NCI-H446 treated with DMSO at 0.1 percent for 48 hours (cell line): ENCODE measurements at places on chromosomes 4 and X.

GRCh38 chr4:7154351-7154981, 37.9 kb upstream of the SORCS2 start:
- no peak for DNase-seq

DNA sequence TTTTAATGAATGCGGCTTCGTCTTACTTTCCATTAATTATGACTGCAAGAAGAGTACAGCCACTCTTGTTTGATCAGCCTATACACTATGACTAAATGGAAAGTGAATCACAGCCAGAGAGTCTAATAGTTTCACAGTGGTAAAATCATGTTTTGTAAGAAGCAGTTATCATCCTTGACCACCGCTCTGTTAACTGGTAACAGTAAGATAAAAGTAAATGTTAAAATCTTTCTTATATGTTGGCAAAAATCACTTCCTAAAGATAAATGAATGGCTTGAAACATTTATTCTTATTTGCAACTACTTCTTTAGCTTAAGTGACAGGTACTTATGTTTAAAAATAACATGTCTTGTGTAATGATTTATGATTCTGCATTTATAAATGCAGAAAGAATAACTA, 13.2 kb downstream of the GALNT7 start:
- no peak for DNase-seq

DNA sequence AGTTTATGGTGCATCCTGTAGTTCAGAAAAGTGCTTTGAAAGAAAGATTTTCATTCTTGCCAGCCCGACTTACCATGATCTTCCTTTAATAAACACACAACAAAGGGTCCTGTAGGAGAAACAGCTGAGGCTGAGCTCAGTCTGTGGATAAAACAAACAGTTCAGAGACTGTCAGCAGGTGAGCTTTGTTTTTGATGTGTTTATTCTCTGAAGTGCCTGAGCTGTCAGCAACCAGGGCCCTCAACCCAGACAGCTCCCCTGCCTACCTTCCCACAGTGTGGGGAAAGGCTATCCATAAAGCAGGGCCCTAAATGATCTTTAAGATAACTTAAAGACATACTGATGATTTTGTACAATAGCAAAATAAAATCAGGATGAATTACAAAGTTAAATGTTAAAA, 459.2 kb upstream of the GALNT7 start:
- DNase-seq = no peak

DNA sequence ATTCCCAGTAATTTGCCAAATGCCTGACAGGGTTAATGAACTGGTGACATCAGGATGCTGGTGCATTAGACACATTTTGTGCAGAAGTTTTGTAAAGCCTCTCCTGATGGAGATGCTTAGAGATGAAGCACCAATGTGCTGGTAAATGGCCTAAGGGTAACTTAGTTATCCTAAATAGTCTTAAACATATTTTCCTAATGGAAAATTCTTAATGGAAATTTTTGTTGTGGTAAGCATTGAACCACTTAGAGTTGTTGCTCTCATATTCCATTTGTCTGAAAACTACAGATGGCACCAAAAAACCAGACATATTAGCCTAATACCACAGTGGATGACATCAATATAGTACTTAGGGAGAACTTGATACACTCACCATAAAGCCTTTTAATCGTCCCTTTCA, 154.5 kb upstream of the ANK2 start:
- DNase-seq = no peak

- DNase-seq = no peak
Measured at GRCh38 chr4:27414887-27415731, 554.5 kb downstream of the STIM2 start.

GRCh38 chrX:112941209-112941837, 100.7 kb upstream of the AMOT start:
- DNase-seq = no peak

DNA sequence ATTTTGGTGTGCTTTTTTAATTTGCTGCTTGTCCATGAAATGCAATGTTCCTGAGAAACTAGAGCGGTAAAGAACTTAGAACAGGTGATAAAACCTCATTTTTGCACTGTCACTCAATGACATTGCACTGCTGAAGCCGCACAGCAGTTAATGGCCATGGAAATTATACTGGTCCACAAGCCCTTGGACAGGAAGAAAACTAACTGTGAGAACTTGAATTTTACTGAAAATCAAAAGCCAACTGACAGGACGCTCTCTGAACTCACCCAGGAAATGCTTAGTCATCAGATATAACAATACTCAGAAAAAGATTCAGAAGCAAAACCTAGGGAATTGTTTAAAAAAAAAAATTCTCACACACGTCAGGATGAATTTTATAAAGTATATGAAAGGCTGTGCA, 246.4 kb upstream of the SLC7A11 start:
- DNase-seq = no peak

DNA sequence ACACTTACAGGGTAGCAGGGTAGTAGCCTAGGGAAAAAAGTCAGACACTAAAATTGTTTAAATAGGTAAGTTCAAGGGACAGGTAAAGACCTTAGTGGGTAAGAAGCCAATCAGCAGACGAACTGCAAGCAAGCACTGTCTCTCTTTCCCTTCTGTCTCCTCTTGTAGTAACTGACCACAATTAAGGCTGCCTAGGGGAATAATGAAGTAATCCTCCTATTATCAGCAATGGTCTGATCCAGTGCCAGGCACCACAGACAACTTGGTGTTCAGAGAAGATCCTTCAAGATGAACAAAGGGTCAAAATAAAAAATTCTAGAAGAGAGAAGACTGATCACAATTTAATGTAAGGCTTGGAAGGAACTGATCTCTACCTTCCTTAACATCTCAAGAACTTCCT, 62.9 kb downstream of the ELOVL6 start:
- no peak for DNase-seq

DNA sequence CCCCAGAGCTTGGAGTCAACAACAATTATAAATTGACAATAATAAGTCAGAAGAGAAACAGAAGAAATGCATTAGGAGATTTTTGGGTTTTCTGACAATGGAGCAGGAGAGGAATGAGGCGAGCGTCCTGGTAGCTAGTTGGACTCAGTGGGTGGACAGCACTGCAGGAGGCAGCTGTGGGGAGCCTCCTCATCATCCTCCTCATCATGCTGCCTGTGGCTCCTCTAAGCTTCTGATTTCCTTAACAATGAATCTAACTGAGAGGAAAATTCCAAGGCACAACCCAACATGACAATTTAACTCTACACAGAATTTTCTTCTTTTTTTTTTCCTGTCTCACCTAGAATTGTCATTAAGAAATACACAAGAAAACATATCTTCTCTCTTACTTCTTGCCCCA, 357.1 kb upstream of the NOCT start:
- DNase-seq = no peak

GRCh38 chr4:148124512-148124911, 317.7 kb downstream of the NR3C2 start:
- no peak for DNase-seq

DNA sequence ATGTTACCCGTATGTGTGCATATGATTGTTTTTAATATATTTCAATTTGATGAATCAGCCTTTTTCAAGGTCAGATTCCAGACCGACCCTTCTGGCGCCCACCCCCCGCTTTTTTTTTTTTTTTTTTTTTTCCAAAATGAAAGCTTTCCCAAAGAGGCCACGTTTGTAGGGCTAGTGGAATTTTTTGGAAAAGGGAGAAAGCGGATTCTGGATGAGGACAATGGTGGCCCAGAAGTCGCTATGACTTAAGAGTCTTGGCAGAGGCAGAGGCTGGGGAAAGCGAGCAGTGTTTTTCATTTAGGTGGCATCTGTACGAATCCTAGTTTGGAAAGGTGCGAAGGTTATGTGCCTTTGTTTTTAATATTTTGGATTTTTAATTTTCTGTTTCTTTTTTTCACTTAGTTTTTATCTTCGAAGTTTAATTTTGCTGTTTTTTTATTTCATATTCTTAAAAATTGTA, 14.6 kb downstream of the NDUFB11 start:
- DNase-seq = no peak

DNA sequence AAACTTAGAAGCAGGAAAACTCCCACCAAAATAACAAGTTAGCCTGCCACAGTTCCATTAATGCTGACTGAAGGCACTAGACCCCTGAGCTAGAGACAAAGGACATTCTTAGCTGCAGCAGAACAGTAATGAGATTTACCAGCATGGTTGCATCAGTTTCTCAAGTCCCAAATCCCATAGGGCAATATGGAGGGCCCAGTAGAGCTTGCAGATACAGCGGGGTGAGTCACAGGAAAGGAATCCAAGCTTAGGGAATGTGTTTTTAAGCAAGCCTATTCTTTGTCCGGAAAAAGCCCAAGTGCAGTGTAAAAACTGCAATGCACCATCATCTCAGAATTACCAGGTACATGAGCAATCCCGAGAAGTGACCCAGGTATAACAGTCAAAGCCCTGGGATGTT, 51.3 kb upstream of the EXOC1L start:
- DNase-seq = no peak
